ENCODE measurements at places on chromosomes 16 and 17. TPM values are rescaled to one million over a fixed set of nuclear protein-coding genes. Genes with fewer than 3 reads are reported as not detected.

The PPY gene
- total RNA-seq, result not detected

The NAGS gene
- 1.3 TPM for total RNA-seq

The FBXW10B gene
- 0.54 TPM for total RNA-seq

The ABAT gene
- total RNA-seq, result 9.1 TPM

The MRPL38 gene
- total RNA-seq, result 50.2 TPM

The ITGB3 gene
- total RNA-seq, result 57.1 TPM

The CDRT15L2 gene
- total RNA-seq, result not detected

The KRT33B gene
- total RNA-seq, result not detected

The PTX4 gene
- total RNA-seq, result not detected

The TPSD1 gene
- not detected for total RNA-seq

The SYT17 gene
- total RNA-seq, result 5.2 TPM

The ASPHD1 gene
- total RNA-seq, result not detected

The HOXB3 gene
- 26.5 TPM for total RNA-seq

All from gastroesophageal sphincter (tissue), 4 donors.